ENCODE measurements at places on chromosomes 12 and 14.

DNA sequence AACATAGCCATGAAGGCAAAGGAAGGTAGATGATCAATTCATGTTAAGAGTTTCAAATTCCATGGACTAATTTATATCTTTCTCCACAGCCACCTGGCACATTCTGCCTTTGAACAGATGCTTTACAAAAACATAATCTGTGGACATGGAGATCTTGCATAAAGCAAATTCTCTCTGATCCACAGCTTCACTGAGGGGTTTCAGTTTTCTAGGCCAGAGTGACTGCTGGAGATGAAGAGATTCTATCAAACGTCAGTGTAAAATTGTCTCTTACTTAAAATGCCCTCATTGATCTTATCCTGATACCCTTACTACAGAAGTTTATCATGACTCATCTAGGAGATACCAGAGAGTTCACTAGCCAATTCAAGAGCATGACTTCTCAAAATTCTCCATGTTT is 291.6 kb downstream of the DAD1 start:
- DNase-seq: no peak

DNA sequence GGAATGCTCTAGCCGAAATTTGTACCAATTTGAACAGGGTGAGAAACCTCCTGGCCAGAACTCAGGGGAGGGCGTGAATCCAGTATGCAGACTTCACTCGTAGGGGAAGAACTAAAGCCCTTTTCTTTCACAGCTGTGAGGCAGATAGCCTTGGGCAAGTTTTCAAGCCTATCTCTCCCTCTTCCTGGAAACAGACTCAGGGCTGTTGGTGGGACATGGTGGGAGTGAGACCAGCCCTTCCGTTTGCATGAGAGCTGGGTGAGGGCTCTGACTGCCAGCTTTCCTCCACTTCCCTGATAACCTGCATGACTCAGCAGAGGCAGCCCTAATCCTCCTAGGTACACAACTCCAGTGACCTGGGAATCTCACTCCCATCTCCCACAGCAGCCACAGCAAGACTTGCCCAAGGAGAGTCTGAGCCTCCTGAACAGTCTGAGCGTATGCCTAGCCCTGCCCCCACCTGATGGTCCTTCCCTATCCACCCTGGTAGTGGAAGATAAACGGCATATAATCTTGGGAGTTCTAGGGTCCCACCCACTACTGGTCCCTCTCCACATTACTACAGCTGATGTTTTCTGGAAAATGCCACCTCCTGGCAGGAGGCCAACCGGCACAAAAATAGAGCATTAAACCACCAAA is 170.1 kb upstream of the AMIGO2 start:
- no peak for DNase-seq

DNA sequence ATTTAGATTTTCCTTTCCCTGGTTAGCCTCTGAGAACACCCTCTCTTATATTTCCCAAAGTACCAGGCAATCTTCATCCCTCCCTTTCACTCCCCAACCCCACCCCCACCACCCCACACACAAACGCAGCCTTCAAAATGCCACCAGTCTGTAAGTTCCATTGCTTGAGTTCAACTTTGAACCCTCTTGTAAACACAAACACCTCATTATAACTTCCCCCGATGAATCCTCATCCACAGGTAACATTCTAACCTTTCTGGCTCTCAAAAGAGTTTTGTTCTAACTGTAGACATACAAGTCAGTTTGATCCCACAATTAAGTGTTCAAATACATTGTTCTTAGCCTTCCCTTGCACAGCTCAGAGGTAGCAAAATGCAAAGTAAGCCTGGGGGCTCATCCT is 199.4 kb upstream of the FOXN3 start:
- no peak for DNase-seq

DNA sequence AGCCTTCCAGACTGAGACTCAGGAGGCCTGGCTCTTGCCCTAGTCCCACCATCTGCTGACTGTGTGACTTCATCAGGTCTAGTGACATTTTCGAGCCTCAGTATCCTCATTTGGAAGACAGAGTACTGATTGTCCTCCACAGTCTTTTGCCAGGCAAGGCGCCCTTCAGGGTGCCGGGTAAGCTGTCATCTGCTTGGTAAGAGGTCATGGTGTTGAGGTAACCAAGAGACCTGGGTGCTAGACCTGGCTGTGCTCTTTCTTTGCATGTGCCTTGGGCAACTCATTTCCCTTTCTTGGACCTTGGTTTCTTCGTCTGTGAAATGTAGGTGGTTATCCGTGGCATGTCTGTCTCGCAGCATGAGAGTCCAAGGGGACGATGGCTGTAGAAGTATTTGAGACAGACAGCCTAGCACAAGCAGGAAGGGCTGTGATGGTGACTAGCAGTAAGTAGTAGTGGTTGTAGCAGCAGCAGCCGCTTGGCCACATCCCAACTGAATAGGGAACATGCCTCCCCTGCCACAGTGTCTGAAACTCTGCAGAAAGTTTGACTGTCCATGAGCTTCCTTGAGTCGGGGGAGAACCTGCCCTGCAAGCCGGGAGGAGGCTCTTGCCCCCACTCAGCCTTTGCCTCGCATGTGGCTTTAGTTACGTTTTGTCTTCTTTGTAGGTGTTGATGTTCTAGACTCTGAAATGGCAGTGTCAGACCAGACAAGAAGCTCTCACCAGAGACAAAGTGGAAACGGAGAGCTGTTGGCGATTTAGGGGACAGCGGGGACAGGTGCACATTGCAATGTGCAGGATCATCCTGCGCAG is 40.3 kb downstream of the EVL start:
- DNase-seq: no peak

- DNase-seq: peak; percentile 98
Observed at GRCh38 chr14:23078692-23079116, 16.2 kb downstream of the ACIN1 start.

Measured in HCEC 1CT (cell line).